Neuronal stem cell (in vitro differentiated cells): ENCODE measurements at places on chromosomes 16 and 17.

- H3K27ac ChIP-seq, result no peak overlapping the region
- no peaks in the 10 kb centered on the region for H3K36me3 ChIP-seq
- no peaks in the 10 kb centered on the region for H3K27me3 ChIP-seq
- DNase-seq, result no peak
- no peaks in the 10 kb centered on the region for H3K4me1 ChIP-seq
- no peak overlapping the region for H3K4me3 ChIP-seq
Measured at GRCh38 chr16:77093309-77093708, 97.7 kb upstream of the MON1B start.

DNA sequence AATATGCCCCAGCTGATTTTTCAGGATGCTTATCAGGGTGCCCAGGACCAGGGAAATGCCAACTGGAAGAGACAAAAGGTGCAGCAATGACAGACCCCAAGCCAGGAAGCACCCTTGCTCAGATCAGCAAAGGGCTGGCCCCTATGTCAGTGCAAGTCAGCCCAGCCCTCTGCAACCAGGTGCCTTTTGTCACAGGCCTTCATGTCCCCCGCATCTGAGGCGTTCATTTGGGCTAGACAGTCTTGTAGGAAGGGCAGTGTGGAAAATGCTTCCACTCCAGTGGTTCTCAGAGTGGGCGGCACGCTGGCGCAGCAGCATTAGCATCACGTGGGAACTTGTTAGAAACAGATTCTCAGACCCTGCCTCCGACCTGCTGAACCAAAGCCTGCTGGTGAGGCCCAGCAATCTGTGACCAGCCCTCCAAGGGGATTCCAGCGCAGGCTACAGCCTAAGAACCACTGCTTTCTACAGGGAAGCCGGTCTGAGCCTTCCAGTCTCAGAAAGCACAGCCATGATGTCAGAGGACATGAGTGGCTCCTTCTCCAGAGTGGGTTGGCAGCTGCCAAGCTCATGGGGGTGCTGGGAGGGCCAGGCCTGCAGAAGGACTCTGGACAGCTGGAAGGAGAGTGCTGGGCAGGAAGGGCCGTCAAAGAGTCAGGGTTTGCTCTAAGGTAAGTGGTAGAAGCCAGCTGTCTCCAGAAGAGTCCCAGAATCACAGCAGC, 13.1 kb downstream of the SLC47A2 start:
- H3K27ac ChIP-seq, result peak overlapping the region; percentile 27
- H3K4me3 ChIP-seq, result no peak overlapping the region
- H3K4me1 ChIP-seq, result peaks cover 40% of the 10 kb centered on the region
- H3K36me3 ChIP-seq, result no peaks in the 10 kb centered on the region
- DNase-seq, result no peak
- H3K27me3 ChIP-seq, result no peaks in the 10 kb centered on the region

GRCh38 chr16:49095539-49095938, 186.1 kb downstream of the CBLN1 start:
- H3K27me3 ChIP-seq, result no peaks in the 10 kb centered on the region
- DNase-seq, result no peak
- no peak overlapping the region for H3K27ac ChIP-seq
- no peak overlapping the region for H3K4me3 ChIP-seq
- H3K36me3 ChIP-seq, result no peaks in the 10 kb centered on the region

DNA sequence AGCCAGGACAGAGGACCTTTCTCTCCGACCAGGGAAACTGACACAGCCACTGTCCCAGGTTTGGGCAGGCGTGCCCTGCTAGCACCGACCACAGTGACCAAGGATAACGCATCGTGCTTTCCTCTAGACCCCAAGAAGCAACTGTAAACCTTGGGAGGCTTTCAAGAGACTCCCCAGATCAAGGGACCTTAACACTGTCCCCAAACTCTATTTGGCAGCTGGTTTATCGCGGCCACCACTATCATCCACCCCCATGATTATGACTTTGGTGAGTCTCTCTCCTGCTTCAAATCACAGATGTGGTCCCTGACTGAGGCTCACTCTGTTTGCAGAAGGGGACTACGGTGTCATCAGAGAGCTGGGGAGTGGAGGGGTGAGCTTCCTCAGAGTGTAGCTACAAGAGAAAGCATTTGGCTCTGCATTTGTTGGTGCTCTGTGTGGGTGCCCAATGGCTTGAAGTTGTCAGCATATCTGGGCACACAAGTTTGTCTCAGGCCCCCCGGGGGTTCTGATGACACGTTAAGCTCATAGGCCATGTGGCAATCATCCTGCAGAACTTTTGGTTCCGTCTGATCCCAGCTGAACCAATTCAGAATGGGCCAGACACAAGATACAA, 408.0 kb downstream of the SLC39A11 start:
- no peaks in the 10 kb centered on the region for H3K4me1 ChIP-seq
- H3K4me3 ChIP-seq, result no peak overlapping the region
- no peaks in the 10 kb centered on the region for H3K27me3 ChIP-seq

DNA sequence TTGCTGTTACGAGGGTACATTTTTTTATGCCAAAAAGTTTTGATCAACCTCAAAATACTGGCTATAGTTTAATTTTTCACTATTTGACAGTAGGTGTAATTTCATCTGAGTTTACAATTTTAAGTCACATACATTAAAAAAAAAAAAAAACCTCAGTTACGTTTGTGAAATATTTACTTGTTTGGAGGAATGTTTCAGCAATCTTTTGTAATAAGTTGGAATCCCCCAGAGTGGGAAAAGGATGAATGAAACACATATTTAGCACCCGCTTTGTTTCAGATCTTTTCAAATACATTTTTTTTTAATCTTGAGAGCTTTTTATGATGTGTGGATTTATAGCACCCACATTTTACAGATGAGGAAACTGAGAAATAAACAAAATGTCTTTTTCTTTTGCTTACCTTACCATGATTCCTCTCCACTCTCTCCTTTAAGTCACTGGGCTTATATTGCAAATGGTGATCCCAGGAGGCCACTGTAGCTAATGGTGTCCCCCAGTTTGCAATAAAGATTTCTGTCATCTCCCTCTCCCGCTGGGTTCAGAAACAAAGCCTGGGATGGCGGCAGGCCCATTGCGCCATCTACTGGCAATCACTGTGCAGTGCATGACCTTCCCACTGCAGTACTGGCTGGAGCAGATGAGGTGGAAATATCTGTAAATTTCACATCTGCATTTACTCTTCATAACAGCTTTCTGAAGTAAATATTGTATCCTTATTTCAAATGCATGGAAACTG, 27.7 kb downstream of the TBC1D3B start:
- no peaks in the 10 kb centered on the region for H3K36me3 ChIP-seq
- no peaks in the 10 kb centered on the region for H3K4me1 ChIP-seq
- H3K27me3 ChIP-seq, result no peaks in the 10 kb centered on the region
- H3K4me3 ChIP-seq, result no peak overlapping the region
- DNase-seq, result peak; percentile 65

DNA sequence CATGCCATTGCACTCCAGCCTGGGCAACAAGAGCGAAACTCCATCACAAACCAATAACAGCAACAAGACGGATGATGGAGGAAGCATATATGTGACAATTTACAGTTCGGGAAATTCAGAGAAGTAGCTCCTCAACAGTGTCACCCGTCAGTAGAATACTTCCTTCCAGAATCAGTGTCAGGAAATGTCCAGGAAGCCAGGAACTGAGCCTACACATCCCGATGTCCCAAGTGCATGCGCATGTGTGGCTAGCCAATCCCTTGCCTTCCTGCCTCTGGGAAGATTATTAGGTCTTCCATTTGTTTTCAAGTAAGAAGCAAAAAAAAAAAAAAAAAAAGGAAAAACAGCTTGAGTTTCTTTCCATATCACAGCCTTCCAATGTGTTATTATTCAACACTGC, 1.4 kb upstream of the PITPNC1 start:
- H3K36me3 ChIP-seq, result peaks cover 3% of the 10 kb centered on the region
- no peaks in the 10 kb centered on the region for H3K27me3 ChIP-seq
- DNase-seq, result no peak
- H3K27ac ChIP-seq, result no peak overlapping the region
- peak overlapping the region; percentile 91 for H3K4me3 ChIP-seq

GRCh38 chr17:81397314-81398175, 2.3 kb downstream of the BAHCC1 start:
- peak; percentile 94 for DNase-seq
- peak overlapping the region; percentile 87 for H3K4me3 ChIP-seq
- H3K36me3 ChIP-seq, result peaks cover 14% of the 10 kb centered on the region
- H3K4me1 ChIP-seq, result peaks cover 28% of the 10 kb centered on the region
- no peaks in the 10 kb centered on the region for H3K27me3 ChIP-seq

DNA sequence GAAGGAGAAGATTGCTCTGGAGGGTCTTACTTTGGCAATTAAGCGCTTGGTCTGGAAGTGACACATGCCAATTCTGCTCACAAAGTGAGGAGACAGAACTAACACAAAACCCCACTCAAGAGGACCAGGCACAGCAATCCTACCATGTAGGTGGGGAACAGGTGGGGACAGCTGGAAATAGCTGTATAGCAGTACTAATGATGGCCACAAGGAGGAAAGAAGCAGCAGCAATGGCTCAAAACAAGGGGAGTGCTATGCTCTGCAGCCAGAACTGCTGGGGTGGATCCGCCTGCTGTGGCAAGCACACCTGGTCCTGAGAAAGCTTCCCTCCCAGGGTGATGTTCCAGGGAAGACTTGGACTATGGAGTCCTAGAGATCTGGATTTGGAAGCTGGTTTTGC, 17.0 kb upstream of the TMEM132E start:
- peaks cover 3% of the 10 kb centered on the region for H3K4me1 ChIP-seq
- H3K27me3 ChIP-seq, result no peaks in the 10 kb centered on the region
- H3K4me3 ChIP-seq, result no peak overlapping the region
- H3K36me3 ChIP-seq, result no peaks in the 10 kb centered on the region
- no peak for DNase-seq
- no peak overlapping the region for H3K27ac ChIP-seq

- DNase-seq, result no peak
- no peaks in the 10 kb centered on the region for H3K4me1 ChIP-seq
- no peaks in the 10 kb centered on the region for H3K27me3 ChIP-seq
Measured at GRCh38 chr17:63379636-63380035, 66.5 kb downstream of the CYB561 start.

GRCh38 chr16:75272097-75272551, 20.7 kb upstream of the BCAR1 start:
- no peak overlapping the region for H3K4me3 ChIP-seq
- no peaks in the 10 kb centered on the region for H3K27me3 ChIP-seq
- H3K27ac ChIP-seq, result no peak overlapping the region
- H3K4me1 ChIP-seq, result peaks cover 2% of the 10 kb centered on the region
- DNase-seq, result no peak

- H3K4me1 ChIP-seq, result no peaks in the 10 kb centered on the region
- peaks cover 12% of the 10 kb centered on the region for H3K27me3 ChIP-seq
- no peak overlapping the region for H3K27ac ChIP-seq
- no peak for DNase-seq
Measured at GRCh38 chr16:22638393-22639206, 127.9 kb downstream of the NPIPB5 start.

GRCh38 chr17:77602883-77603640, 355.4 kb upstream of the TNRC6C start:
- no peaks in the 10 kb centered on the region for H3K27me3 ChIP-seq
- H3K4me1 ChIP-seq, result no peaks in the 10 kb centered on the region
- H3K36me3 ChIP-seq, result no peaks in the 10 kb centered on the region
- DNase-seq, result no peak

- DNase-seq, result no peak
- no peak overlapping the region for H3K27ac ChIP-seq
- no peaks in the 10 kb centered on the region for H3K36me3 ChIP-seq
- peaks cover 17% of the 10 kb centered on the region for H3K4me1 ChIP-seq
- no peaks in the 10 kb centered on the region for H3K27me3 ChIP-seq
- H3K4me3 ChIP-seq, result no peak overlapping the region
Measured at GRCh38 chr16:77836801-77837200, 48.4 kb downstream of the VAT1L start.

GRCh38 chr17:7352503-7352889, 534 bp downstream of the KCTD11 start:
- H3K27ac ChIP-seq, result peak overlapping the region; percentile 98
- H3K4me1 ChIP-seq, result peaks cover 50% of the 10 kb centered on the region
- H3K27me3 ChIP-seq, result no peaks in the 10 kb centered on the region
- DNase-seq, result no peak
- peak overlapping the region; percentile 77 for H3K4me3 ChIP-seq

DNA sequence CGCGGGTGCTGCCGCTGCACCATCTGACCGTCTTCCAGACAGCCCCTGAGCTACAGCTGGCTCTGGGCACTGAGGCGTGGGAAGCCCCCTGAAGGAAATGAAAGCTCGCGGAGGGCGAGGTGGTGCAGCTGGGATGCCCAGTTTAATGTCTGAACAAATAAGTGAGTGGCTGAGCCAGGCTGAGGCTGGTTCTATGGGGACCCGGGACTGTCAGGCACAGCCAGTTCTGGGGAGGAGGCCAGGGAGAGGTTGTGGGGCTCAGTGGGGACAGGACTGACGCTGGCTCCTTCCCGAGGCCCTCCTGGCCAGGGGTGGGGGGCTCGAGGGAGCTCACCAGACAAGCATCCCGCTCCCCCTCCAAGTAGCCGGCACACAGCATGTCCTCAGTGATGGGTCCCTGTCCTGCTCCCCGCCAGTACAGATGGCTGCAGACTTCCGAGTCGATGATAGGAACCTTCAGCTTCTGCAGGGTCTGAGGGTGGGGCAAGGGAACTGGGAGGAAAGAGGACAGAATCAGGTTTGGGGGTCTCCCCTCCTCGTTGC, 4.4 kb downstream of the PRSS22 start:
- H3K27ac ChIP-seq, result no peak overlapping the region
- H3K36me3 ChIP-seq, result no peaks in the 10 kb centered on the region
- H3K27me3 ChIP-seq, result peaks cover 20% of the 10 kb centered on the region
- DNase-seq, result no peak

DNA sequence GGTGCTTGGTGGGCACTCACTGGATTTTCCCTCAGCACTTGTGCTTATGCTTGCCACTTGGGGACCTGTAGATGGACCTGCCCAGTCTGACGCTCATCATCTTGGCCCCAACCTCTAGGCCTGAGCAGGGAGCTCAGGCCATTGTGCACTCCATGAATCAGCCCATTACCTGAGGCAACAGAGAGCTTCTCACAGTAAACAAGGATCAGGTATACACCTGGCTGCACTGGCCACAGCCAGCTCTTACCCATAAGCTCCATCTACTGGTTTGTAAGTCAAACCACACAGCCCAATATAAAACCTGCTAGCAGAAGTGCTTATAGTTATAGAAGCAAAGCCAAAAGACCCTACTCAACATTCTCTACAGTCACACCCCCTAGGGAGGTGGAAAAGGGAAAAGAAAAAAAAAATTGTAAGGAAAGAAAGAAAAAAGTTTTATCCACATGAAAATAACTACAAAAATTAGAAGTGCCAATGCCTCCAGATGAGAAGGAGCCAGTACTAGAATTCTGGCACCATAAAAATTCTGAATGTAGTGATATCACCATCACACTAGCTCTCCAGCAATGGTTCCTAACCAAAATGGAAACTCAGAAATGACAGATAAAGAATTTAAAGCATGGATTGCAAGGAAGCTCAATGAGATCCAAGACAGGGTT, 87.8 kb upstream of the CDH5 start:
- H3K27ac ChIP-seq, result no peak overlapping the region
- H3K4me3 ChIP-seq, result no peak overlapping the region
- no peaks in the 10 kb centered on the region for H3K4me1 ChIP-seq

DNA sequence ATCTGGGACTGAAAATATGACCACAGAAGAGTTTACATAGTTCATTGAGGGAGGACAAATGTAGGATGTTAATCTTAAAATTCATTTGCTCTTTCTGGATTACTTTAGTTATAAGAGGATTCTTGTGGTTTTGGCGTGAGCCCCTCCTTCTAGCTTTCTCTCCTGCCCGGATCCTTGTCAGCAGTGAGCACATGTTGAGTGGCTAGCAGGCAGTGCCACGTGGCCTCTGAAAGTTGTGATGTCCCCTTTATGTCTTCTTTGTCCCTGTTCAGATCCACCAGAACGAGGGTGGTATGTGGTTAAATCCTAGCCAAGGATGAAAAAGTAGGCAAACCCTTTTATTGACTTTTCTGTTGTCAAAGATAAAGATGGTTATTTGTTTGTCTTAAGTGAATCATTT, 83.8 kb downstream of the GNAO1 start:
- H3K4me1 ChIP-seq, result peaks cover 11% of the 10 kb centered on the region
- H3K27me3 ChIP-seq, result no peaks in the 10 kb centered on the region
- H3K36me3 ChIP-seq, result no peaks in the 10 kb centered on the region
- no peak overlapping the region for H3K27ac ChIP-seq
- no peak overlapping the region for H3K4me3 ChIP-seq
